Right ventricle myocardium inferior (tissue), 1 donor: ENCODE measurements at places on chromosomes 3 and 15.

GRCh38 chr15:92393071-92393979, at the start of gene ST8SIA2:
Gene ST8SIA2 (plus strand): TSS chr15:92393881. CDS start chr15:92394065, 184 bp downstream.
- DNase-seq: no peak

- DNase-seq: no peak
These were observed 75.3 kb downstream of the P2RY1 start for GRCh38 chr3:152910211-152910610.

DNA sequence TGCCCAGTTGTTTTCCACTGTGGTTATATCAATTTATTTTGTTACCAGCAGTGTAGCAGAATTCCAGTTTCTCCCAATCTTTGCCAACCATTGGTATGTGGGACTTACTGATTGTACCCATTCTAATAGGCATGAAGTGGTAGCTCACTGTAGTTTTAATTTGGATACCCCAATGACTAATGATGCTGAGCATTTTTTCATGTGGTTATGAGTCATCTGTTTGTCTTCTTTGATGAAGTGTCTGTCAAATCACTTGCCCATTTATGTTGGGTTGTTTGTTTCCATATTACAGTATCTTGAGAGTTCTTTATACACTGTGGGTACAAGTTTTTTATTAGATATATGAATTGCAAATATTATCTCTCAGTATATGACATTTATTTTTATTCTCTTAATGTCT, 644.3 kb downstream of the NR2F2 start:
- DNase-seq: no peak

DNA sequence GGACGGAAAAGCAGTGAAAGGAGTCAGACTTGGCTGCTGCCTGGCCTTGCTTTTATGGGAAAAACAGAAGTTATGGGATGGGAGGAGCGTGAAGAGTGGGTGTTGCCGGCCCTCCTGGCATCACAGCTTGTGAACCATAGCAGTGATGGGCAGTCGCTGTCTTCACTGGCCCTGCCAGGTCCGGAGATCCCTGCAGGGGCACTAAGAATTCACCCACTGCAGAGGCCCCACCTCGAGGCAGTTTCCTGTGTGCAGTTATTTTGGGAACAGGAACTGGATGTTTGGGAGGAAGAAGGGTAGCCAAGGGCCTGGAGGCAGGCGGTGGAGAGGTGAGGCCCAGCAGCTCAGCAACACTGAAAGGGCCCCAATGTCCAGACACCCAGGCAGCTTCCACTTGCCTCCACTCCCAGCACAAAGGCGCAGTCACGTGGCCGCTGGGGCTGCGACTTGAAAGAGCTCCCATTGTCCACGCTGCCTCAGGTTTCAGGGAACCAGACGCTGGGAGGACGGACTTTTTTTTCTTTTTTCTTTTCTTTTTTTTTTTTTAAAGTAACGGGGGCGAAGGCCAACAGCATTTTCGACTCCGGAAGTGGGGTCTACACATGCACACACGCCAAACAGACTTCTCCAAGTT, 255.6 kb downstream of the ZNF621 start:
- peak; percentile 86 for DNase-seq

DNA sequence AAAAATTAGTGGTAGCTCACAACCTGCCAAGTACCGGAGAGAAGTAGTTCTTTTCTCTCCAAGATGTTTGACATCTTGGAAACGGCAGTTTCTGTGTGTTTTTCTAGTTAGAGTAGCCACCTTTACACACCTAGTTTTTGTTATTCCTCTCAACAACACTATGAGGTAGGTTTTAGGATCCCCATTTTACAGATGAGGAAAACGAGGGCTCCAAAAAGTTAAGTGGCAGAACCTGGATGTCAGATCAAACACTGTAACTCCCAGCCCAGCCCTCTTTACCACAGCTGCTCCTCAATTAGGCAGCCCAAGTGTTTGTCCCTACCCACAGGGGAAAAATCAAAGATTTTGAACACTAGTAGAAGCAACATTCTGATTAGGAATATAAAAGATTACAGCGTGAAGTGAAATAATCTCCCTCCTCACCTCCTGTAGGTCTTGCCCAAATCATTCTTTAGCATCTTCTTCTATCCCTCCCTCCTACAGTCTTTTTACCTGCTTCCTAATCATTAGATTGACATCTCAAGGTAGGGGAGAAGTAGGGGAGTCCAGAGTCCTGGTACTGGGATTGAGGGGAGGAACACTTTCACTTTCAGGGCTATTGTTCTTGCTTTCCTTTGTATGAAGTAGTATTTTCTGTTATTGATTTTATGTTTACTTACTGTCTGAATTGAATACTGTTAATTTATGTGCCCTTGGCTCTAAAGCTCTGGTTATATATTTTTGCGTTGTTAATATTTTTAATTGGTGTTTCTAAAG, 142.6 kb downstream of the CMSS1 start:
- no peak for DNase-seq

DNA sequence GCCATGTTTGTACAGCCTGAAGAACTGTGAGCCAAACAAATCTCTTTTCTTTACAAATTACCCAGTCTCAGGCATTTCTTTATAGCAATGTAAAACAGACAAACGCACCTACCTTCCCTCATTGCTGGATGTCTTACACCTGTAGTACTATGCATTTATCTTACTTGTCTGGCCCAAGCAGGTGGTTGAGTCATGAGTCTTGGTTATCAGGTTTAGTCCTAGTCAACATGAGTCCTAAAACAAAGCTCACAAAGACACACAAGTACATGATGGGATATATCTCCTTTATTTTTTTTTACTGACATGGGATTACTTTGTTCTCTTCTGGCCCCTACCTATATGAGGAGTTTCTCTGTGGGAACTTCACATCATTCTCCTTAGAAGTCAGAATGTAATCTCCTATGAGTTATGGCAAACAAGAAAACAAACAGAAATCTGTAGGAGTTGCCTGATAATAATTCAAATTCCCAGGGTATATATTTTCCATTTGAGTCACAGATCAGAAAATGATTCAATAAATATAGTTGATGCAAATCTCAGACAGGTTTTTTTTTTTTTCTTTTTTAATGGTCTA, 33.6 kb upstream of the PLSCR2 start:
- DNase-seq: no peak

DNA sequence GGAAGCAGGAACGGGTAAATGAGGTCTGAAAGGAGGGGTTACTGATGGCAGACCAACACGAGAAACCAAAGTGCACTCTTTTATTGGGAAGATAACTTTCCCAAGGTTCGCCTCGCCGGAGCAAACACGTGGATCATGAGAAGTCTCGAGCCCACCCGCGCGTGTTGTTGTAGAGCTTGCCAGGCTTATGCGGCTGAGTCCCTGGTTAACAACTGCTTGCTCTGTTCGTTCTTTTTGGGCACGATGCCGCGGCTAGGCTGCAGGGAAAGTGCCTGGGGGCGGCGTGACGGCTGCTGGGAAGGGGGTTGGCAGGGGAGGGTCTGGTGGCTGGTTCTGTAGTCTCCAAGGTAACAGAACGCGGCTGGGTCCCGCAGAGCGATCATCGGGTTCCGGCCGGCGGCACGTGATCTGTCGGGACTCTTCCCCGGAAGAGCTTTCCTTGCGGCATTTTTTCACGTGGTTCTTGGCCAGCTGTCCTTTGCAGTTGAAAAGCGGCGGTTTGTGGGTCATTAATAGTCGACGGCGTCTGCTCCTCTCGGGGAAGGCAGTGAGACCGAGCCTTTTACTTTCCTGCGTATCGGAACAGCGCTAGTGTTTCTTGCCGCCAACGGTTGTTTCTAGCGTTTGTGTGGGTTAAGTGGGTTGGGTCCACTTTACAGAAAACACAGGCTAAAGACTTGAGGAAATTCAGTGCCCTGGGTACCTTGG, 1.5 kb downstream of the MGA start:
- DNase-seq: peak; percentile 82

GRCh38 chr3:71973274-71974030, 188.5 kb upstream of the PROK2 start:
- no peak for DNase-seq

- DNase-seq: no peak
These were observed 45.1 kb downstream of the SEMA5B start for GRCh38 chr3:122982216-122983185.

GRCh38 chr3:159936541-159936940, 52.1 kb upstream of the IL12A start:
- no peak for DNase-seq

DNA sequence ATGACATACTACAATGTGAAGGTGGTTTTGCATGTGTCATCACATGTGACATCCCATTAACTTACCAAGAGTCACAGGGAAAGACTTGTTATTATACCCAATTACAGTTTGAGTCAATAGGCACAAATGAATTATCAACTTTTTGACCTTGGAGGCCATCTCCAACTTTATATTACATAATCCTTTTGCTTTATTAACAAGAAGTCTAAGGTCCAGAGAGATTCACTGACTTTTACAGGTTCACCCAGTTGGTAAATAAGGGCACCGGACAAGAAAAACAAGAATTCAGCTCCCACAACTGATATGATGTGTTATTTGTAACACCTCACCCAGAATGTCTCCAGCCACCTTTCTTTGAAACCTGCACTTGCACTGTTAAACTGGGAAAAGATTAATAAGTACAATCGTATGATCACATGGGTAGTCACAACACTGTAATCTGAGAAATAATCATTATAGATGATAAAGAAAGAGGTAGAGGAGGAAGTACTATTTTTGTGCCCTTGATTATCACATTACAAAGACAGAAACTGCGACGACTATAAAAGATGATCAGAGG, 928.9 kb downstream of the FHIT start:
- DNase-seq: no peak

DNA sequence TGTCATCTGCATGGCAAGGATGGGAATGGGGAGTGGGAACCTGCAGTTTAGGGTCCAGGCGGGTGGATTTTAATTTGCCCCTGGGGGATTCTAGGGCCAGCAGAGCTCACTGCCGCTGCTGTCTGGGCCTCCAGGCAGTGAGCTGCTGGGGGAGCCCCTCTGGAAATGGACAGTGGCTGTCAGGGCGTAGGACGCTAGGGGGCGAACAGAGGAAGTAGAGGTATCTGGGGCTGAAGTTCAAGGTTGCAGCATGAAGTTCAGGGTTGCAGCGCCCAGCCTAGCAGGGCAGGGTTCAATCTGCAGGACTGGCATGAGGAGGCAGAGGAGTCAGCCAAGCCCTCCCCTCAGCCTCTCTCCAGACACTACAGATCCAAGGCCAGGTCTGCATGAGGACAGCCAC, 49.5 kb downstream of the APBA2 start:
- no peak for DNase-seq

- DNase-seq: peak; percentile 64
These were observed 16.4 kb downstream of the KLF13 start for GRCh38 chr15:31342781-31343626.

DNA sequence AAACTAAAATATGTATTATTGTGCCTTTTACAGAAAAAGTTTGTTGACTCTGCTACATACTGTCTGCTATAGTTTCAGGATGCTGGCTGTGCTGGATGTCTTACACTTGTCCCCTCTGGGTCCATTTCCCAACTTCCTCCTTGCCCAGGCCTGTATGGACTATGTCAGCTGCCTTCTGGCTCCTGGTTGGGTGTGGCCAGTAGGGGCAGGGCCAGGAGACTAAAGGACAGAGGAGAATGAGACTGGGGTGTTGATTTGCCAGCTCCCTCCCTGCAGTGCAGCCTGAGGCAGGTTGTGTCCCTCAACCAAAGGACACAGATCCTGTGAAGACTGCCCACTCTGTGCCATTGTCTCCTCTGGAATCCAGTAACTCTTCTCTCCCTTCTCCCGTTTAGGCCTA, 90.6 kb upstream of the UBE2E2 start:
- DNase-seq: no peak

GRCh38 chr15:35871812-35872211, 325.8 kb upstream of the DPH6 start:
- DNase-seq: no peak

GRCh38 chr3:72593881-72594397, 254.3 kb downstream of the SHQ1 start:
- DNase-seq: no peak

DNA sequence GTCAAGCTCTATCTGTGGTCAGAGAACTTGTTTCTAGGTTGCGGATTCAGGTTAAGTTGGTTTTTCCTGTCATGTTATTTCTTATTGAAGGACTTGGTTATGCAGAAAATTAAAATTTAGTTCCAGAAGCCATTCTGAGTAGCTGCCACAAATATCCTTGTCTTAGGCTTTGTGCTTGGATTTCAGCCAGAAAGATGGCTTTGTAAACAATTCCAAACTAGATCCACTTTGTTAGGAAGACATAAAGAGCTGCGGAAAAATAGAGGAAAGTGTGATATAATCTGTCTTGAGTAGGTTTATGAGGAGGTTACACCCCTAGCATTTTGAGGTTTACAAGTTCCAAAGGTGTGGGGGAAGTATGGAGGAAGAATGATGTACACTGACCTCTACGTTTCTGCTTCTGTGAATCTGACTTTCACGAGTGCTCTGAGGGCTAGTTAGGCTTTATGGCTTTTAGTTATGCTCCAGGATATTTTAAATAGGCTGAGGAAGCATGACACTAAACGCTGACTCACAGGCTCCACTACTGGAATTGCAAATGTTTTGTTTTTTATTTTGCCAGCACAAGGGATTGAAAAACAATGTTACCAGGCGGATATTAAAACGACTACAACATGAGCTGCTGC, 46.3 kb upstream of the UTS2B start:
- DNase-seq: no peak

DNA sequence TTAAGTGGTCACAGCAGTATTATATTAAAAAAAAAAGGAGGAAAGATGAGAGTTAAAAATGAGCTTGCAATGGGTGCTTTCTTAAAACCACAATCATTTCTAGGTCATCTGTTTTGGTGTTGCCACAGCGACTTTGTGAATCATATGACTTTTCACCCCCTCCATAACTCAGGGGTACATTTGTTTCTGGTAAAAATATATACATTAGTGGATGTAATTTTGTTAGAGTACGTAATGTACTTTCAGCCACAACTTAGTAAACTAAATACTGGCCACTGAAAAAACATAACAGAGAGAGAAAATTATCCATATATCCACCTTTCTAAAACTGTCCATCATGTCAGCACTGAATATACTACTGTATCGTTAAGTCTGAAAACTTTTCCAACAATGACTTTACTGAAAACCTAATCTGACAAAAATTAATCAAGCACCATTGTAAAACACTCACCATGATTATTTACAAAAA, 3.4 kb downstream of the ANKRD28 start:
- DNase-seq: no peak

DNA sequence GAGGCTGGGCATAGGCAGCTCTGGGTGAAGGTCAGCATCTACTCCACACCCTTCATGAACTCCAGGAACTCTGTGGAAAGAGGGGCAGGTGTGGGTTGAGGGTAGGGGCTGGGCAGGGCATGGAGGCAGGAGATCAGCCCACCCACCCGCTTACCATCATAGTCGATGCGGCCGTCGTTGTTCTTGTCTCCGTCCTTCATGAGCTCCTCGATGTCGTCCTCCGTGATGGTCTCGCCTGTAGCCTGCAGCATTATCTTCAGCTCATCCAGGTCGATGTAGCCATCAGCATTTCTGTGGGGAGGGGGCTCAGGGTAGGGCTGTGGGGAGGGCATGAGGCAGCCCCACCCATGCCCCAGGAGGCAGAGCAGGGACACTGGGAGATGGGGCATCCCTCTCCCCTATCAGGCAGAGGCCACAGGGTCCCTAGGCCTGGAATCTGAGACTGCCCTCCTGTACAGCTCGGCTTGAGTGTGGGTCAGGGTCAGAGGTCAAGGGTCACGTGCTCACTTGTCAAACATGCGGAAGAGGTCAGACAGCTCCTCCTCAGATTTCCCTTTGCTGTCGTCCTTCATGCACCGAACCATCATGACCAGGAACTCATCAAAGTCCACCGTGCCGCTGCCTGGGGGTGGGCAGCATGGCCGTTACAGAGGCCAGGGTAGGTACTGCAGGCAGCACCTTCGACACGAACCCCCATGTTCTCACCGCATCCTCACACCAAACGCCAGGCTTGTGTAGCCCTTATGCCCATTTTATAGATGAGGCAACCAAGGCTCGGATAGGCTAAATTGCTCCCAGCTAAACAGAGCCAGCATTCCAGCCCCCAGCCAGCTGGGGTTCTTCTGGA, 2.4 kb downstream of the TNNC1 start:
- DNase-seq: peak; percentile 62

- no peak for DNase-seq
These were observed 74.0 kb upstream of the CTNNB1 start for GRCh38 chr3:41125258-41125657.
